ENCODE measurements at places on chromosomes 3 and 15.

GRCh38 chr3:83477563-83477962 is 1481.2 kb upstream of the CADM2 start:
- H3K4me1 ChIP-seq: no peaks in the 10 kb centered on the region
- H3K27ac ChIP-seq: no peak overlapping the region
- no peaks in the 10 kb centered on the region for H3K27me3 ChIP-seq
- no peaks in the 10 kb centered on the region for H3K36me3 ChIP-seq
- DNase-seq: no peak

DNA sequence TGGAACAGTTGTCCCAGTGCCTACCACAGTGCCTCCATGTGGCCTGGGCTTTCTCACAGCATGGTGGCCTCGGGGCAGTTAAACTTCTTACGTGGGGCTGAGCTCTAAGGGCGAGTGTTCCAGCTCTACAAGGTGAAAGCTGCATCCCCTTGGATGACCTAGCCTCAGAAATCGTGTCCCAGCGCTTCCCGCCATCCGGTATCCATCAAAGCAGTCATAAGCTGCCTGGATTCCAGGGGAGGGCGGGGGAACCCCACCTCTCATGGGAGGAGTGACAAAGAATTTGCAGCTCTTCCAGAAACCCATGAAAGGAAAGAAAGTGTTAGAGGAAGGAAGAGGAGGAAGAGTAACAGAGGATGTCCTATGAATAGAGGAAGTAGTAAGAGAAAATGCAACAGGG is 45.8 kb upstream of the CCDC174 start:
- H3K27ac ChIP-seq: no peak overlapping the region
- no peaks in the 10 kb centered on the region for H3K4me1 ChIP-seq

DNA sequence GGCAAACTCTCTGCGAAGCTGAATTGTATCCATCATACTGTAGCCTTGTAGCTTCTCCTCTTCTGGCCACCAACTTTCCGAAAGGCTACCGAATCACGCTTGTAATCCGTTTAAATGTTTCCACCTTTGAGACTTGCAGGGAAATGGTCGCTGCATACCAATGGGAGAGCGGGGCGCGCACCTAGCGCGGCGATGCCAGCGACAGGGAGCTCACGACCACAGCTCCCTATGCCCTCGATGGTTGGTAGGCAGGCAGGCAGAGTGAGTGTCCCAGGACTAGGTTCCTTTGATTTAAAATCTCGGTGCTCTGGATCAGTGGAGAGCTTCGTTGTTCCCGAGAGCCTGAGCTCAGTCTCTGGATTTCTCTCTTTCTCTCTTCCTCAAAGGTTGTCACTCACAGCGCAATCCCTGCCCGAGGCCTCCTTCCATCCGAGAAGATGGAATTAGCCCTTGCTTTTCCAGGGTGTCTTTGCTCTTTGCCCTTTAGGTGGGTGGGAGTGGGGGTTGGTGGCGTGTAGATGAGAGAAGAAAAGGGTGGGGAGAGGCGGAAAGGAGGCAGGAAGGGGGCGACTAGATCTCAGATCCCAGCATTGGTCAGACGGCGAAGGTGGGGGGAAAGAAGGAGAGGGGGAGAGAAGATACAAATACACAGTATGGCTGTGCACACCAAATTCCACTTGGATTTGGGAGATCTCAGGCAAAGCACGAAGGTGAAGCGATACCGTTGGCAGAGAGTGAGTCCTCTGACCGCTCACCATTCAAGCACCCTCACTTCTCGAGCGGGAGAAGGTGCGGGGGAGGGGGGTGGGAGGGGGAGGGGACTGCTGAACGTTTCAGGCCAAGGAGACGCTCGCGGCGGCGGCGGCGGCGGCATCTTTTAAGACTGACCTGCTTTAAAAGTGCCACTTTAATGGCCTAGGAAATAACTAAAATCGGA is at the start of gene SLITRK3:
Gene SLITRK3, minus strand, starts transcription at position 745 of the 937 bp plus-strand sequence. CDS start 5,554 bp downstream, outside the sequence.
- peaks cover 53% of the 10 kb centered on the region for H3K27me3 ChIP-seq
- H3K4me1 ChIP-seq: peaks cover 5% of the 10 kb centered on the region
- H3K27ac ChIP-seq: no peak within 1 kb of the TSS
- no peak for DNase-seq
- no peak within 1 kb of the TSS for H3K4me3 ChIP-seq

GRCh38 chr3:168671091-168671490 is 575.4 kb upstream of the GOLIM4 start:
- no peaks in the 10 kb centered on the region for H3K4me1 ChIP-seq
- no peaks in the 10 kb centered on the region for H3K27me3 ChIP-seq
- DNase-seq: no peak
- H3K36me3 ChIP-seq: no peaks in the 10 kb centered on the region
- H3K27ac ChIP-seq: no peak overlapping the region
